ENCODE measurements at places on chromosomes 1 and 21.

DNA sequence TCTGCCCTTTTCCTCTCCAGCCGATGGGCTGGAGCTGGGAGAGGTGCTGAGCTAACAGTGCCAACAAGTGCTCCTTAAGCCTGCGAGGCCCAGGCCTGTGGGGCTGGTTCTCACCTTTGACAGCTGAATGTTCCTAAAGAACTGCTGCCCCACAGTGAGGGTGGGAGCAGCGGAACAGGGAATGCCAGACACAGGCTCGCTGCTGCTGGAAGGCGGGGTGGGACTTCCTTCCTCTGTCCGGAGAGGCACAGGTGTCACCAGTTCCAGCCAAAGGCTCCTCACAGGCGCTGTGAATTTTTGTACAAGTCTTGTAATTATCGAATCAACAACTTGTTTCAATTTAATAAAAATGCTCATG lies 47.1 kb downstream of the COQ8A start:
- H3K27ac ChIP-seq = peak overlapping the region; percentile 87
- peaks cover 7% of the 10 kb centered on the region for H3K36me3 ChIP-seq
- H3K4me1 ChIP-seq = peaks cover 16% of the 10 kb centered on the region
- DNase-seq = peak; percentile 22
- H3K4me3 ChIP-seq = no peak overlapping the region
- H3K27me3 ChIP-seq = no peaks in the 10 kb centered on the region

DNA sequence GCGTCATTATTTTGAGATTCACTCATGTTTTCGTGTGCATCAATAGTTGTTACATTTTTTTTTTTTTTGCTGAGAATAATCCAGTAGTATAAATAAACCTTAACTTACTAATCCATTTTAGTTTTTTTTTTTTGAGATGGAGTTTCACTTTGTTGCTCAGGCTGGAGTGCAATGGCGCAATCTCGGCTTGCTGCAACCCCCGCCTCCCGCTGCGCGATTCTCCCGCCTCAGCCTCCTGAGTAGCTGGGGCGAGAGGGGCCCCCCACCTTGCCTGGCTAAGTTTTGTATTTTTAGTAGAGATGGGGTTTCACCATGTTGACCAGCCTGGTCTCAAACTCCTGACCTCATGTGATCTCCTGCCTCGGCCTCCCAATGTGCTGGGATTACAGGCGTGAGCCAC lies 66.0 kb downstream of the CTH start:
- H3K27ac ChIP-seq = no peak overlapping the region
- DNase-seq = no peak
- no peak overlapping the region for H3K4me3 ChIP-seq

- H3K27me3 ChIP-seq = no peaks in the 10 kb centered on the region
- DNase-seq = no peak
- H3K4me3 ChIP-seq = no peak overlapping the region
- H3K27ac ChIP-seq = no peak overlapping the region
- no peaks in the 10 kb centered on the region for H3K4me1 ChIP-seq
- H3K36me3 ChIP-seq = peaks cover 3% of the 10 kb centered on the region
Measured at GRCh38 chr1:180970333-180971079, 52.2 kb downstream of the STX6 start.

GRCh38 chr21:44800971-44801467 lies 601 bp downstream of the UBE2G2 start:
- H3K4me3 ChIP-seq = peak overlapping the region; percentile 93
- peak; percentile 32 for DNase-seq
- H3K27me3 ChIP-seq = no peaks in the 10 kb centered on the region
- H3K36me3 ChIP-seq = no peaks in the 10 kb centered on the region

DNA sequence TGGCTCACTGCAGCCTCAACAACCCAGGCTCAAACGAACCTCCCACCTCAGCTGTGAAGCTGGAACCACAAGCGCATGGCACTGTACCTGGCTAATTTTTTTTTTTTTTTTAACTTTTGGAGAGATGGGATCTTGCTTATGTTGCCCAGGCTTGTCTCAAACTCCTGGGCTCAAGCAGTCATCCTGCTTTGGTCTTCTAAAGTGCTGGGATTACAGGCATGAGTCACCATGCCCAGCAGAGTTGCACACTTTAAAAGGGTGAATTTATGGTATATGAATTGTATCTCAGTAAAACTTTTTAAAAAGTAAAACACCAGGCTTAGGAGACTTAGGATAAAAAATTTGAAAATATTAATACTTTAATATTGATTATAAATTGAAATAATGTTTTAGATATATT lies 99.1 kb downstream of the CLEC20A start:
- no peaks in the 10 kb centered on the region for H3K27me3 ChIP-seq
- H3K27ac ChIP-seq = no peak overlapping the region
- no peaks in the 10 kb centered on the region for H3K36me3 ChIP-seq
- no peak overlapping the region for H3K4me3 ChIP-seq

Measured in colonic mucosa (tissue), 4 donors.